Stimulated activated CD8-positive, alpha-beta memory T cell treated with anti-CD3 and anti-CD28 coated beads, Interleukin-7, amount 100 ng/mL, for 1 hour (primary cell): ENCODE measurements at places on chromosomes 3 and 15.

GRCh38 chr15:82543160-82543559 is 2.9 kb upstream of the RPS17 start:
- DNase-seq, result no peak

DNA sequence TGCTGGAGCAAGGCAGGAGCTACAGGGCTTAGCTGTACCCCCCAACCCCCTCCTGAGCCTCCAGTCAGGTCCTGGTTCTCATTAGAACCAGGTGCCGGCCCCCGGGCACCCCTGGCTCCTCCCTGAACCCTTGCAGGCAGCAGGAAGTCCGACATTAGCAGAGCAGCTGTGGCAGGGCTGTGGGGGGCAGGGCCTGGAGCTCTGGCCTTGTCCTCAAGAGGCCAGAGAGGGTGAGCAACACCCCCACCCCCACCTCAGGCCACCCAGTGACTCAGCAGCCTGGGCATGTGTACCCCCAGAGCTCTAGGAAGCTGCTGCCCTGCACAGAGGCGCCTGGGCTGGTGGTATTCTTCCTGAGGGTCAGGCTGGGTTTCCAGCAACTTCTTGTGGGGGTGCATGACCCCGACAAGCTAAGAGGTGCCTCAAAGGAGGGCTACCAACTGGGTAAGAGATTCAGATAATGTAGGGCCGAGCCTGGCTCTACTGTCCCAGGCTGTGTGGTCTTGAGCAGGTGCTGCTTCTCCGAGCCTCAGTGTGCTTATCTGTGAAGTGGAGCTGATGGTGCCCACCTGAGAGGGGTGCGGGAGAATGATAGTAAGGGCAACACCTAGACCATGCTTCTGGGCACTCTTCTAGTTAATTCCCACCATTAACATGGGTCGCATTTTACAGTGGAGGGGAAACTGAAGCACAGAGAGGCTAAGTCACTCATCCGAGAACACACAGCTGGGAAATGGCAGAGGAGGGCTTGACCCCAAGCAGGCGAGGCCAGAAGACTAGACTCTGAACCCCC is 16.0 kb downstream of the H1-8 start:
- DNase-seq, result no peak

DNA sequence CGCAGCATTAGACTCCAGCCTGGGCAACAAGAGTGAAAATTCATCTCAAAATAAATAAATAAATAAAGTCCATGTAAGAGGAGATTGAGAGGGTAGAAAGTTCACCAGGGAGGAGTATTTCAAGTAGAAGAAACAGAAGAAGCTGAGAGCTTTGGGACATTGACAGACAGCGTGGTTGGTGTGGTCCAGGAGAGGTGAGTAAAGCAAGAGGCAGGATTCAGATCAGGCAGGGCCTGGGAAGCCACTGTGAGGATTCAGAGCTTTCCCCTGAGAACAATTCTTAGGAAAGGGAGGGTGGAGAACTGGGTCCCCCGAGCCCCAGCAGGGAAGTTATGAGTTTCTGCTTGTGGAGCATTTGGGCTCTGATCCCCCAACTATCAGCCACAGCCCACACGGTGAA is 54.2 kb upstream of the AMOTL2 start:
- no peak for DNase-seq

DNA sequence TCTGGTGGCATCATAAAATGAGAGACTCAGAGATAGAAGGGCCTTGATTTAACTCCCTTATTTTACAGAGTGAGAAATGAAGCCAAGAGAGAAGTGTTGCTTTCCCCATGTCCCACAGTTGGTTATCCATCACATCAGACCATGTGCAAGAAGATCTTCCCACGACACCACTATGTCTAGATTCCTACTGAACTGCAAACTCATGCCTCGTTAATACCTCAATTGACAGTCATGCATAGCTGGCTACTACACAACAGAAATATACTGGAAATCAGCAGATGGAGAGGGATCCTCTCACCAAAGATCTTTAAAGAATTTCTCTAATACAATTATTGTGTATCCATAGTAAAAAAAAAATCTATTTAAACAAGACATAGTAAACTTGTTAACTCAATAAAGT is 33.3 kb downstream of the PEAK1 start:
- DNase-seq, result no peak

DNA sequence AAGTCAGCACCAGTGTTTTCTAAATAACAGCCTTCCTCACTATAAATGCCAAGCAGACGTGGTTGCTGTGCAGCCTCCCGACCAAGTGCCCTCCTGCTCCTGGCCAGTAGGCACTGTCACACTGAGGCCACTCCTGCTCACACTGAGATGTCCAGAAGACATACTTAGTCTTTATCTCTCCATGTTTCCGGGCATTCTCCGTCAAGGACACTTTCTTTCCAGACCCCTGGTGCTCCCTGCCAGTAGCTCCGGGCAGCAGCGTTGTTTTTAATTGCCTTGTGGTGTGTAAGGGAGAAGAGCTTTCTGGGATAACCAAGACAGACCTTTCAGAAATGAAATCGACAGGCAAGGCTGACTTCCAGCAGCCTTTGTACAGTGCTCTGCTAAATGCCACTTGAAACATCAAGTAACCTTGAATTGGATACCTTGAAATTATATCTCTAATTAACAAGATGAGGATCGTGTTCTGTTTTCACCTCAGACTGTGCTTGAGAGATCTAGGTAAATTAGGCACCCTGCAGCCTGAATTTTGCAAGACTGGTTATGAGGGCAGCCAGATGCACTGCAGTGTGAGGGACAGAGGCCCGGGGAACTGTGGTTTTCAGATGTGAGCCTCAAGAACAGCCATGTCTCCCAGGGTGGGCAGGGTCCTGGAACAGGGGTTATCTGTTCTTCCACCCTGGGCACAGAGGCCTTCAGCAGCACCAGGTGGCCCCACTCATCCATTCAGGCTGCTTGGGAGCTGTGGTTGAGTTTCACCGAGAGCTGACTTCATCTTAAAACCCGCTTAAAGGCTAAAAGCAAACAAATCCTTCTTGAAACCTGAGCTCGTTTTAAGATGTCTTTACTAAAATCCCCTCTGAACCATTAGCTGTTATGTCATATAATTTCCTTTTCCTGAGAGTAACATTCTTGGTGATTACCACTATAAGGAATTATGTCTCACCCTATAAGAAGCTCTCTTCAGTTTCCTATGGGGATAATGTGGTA is 105.5 kb upstream of the IL12A start:
- DNase-seq, result no peak

GRCh38 chr3:84318273-84318809 is 640.4 kb upstream of the CADM2 start:
- DNase-seq, result no peak

DNA sequence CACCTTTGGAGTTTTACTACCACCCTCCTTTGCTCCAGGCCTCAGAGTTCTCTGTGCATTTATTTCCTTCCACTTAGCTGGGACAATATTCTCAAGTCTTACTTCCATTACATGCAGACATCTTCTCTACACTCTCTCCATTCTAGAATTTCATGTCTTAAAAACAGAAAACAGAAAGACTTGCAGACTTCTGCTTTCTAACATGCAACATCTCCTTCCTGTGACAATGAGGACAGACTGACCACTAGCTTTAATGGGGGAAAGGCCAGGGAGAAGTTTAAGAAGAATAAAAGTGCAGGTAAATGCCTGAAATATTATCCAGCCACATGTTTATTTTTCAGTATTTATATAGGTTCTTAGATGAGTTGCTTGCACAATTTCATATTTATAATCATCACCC is 17.1 kb upstream of the CSTA start:
- no peak for DNase-seq

GRCh38 chr3:38655708-38656300 is 6.3 kb upstream of the SCN5A start:
- no peak for DNase-seq

- no peak for DNase-seq
These were observed 411.2 kb downstream of the NAALADL2 start for GRCh38 chr3:175270198-175270837.

- no peak for DNase-seq
These were observed 1.2 kb upstream of the PPP2R3A start for GRCh38 chr3:135964160-135964955.

DNA sequence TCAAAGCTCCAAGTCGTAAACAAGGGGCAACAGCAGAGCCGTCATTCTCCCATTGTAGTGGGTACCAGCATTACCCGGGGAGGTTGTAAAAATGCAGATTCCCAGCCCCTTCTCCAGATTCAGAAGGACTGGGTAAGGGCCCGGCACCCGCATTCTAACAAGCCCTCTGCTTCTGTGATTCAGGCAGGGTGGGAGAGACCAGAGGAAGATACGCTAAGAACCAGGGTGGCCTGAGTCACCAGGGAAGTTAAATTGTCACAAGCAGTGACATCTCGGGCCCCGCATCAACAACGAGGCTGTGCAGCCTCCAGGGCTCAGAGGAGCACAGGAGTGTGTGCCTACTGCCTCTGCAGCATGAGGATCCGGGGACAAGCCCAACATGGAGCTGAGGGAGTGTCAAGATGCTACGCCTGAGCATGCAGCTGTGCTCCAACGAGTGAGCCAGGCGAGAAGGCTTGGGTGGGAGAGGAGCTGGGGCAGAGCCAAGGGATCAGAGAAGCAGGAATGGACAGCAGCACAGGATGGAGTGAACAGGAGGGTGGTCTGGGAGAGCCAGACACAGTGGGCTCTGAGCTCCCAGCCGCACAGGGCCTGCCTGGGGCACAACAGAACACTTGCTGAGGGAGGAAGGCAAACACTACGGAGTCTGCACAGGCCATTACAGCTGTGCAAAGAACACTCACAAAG is 68.5 kb downstream of the CPN2 start:
- no peak for DNase-seq

DNA sequence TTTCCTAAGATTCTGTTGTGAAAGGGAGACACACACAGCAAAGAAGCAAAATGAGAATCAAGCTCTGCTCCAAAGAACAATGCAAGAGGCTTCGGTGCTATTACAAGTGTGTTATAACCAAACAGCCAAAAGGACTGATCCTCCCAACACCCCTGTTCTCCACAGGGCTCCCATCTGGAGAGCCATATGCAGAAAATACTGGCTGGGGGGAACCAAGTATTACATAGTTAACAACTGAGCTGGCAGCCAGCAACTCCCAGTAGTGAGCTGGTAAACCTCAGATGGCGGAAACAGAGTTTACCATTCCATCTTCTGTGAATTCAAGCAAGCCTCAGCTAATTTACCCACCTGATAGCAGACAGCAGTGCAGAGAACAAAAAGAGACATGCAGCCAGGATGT is 156.4 kb downstream of the NTRK3 start:
- DNase-seq, result no peak

DNA sequence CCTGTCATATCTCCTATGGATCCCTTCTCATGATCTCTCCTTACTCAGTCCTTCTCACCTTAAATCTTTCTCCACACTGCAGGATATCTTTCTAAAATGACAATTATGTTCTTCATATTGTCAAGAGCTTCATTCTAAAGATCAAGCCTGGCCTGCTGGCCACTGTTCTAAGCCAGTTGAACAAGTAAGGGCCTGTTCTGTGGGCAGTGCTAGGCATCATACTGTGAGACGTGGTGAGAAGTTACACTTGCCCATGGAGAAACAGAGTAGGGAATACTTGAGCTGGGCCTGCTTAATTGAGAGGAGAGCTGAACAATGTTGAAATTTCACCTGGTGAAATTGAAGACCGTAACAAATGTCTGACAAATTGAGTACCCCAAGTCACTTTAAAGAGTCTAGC is 184.1 kb upstream of the RASGRP1 start:
- DNase-seq, result no peak

- no peak for DNase-seq
These were observed 18.7 kb downstream of the UQCC5 start for GRCh38 chr3:52555056-52555455.

- DNase-seq, result no peak
These were observed 42.7 kb upstream of the MTMR10 start for GRCh38 chr15:31034152-31034551.

DNA sequence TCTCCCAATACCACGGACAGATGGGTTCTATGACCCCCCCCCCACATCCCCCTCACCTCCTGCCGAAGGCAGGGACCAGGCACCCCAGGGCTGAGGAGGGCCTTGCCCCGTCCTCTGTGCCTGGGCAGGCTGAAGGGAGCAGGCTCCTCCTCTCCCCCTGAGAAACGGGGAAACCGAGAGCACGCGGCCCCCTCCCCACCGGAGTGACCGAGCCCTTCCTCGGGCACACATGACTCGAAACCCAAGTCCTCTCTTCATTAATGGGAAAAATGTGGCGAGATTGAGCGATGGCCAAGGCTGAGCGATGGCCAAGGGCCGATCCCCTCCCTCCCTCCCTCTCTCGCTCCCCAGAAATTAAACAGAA is 7.0 kb downstream of the EPHB3 start:
- no peak for DNase-seq

- no peak for DNase-seq
These were observed 52.7 kb downstream of the NFKBIZ start for GRCh38 chr3:101902041-101902440.

DNA sequence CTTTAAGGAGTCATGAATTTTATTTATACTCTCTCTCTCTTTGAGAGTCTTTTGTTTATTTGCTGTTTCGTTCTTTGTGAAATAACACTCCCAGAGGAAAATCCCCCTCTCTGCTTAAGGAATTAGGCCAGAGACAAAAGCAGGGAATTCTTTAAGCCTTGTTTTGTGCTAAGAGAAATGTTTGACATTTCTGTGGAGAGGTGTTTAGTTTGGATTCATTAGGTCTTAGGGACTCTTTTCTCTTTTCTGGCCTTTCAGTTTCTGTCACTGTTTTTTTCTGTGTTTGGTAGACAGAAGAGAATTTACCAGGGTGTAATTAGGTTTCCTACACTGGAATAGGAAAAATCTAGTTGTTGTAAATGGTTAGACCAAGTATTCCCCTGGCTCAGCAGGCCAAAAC is 241.8 kb upstream of the NR2F2 start:
- no peak for DNase-seq

- DNase-seq, result no peak
These were observed 39.8 kb downstream of the MUC20 start for GRCh38 chr3:195760345-195761122.

- DNase-seq, result no peak
These were observed 51.8 kb upstream of the NUDT16 start for GRCh38 chr3:131329774-131330173.

- no peak for DNase-seq
These were observed 526.6 kb upstream of the ZNF717 start for GRCh38 chr3:76311941-76312340.

DNA sequence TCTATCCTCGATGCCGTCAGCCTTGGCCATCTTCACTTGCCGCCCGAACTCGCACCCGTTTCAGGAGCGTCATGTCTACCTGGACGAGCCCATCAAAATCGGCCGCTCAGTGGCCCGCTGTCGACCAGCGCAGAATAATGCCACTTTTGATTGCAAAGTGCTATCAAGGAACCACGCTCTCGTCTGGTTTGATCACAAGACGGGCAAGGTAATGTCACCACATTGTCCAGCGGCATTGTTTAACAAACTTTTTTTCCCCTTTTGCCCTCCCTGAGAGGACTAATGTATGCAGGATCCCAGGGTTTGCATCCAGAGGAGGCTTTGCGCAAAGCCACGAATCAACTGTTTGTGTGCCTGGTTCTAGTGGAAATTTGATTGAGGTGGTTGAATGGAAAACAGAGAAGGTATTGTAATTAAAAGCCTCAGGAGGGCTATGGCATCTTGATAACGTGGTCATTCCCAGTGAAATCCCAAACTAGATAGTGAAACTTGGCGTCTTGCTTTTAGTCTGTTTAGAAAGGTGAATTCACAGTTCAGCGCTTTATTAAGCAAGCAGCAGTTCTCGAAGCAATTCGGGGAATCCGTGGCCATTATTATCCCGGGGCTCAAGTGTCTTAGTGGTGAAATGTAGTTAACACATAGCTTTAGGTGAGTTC is 1.7 kb downstream of the SLMAP start:
- no peak for DNase-seq

- DNase-seq, result no peak
These were observed 54.9 kb downstream of the FRMD4B start for GRCh38 chr3:69330891-69331400.

- DNase-seq, result no peak
These were observed 65.4 kb upstream of the CLDN18 start for GRCh38 chr3:137944593-137944992.
